ENCODE measurements at places on chromosomes 5 and 9.

DNA sequence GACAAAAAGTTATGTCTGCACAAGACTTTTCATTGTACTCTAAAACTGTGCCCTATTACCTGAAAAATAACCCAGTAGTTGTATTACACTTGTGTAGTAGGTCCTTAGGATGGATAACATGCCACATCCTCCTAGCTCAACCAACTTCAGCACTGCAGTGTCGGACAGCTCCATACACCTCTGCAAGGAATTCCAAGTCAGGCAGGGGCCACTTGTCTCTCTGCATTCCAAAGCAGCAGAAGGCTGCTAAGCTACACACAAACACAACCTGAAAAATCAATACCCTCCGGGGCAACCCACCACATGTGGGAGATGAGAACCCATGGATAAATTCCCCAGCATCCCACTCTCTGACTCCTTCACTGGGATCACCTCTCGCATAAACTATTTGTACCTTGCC, 50.2 kb downstream of the MED10 start:
- peak; percentile 62 for DNase-seq

DNA sequence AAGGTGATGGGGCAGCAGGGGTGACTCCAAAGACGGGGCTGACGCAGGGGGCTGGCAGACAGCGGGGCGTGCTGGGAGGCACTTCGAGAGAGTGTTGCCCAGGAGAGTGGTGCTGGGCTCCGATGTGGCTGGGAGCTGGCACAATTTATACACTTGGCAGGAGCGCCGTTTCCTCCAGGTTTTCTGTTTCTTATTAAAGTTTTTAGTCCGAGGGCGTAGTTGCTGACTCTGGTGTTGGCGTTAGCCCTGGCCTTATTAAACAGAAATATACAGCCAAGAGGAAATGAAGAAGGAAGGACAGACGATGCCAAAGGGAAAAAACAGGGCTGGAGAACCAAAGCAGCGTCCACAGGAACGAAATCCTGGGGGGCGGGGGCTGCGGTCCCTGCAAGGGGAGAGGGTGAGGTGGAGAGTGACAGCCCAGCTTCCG, 139.6 kb upstream of the PHYKPL start:
- no peak for DNase-seq

DNA sequence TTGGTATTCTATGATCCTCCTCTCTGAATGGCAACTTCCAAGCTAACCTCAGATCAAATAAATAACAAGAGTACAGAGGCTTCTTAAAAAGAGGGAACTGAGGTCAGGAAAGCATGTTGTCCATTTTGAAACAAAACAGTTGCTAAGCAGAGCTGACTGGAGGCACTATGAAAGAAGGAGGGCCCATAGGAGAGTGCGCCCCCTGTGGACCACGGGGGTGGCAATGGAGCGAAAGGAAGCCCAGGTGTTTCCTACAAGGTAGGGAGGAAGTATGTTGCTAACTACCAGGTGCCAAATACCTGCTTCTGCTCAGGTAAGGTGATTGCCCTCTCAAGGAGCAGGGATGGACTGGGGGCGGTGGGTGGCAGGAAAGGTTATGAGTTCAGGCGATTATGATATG, 101.8 kb upstream of the MAST4 start:
- DNase-seq: no peak

DNA sequence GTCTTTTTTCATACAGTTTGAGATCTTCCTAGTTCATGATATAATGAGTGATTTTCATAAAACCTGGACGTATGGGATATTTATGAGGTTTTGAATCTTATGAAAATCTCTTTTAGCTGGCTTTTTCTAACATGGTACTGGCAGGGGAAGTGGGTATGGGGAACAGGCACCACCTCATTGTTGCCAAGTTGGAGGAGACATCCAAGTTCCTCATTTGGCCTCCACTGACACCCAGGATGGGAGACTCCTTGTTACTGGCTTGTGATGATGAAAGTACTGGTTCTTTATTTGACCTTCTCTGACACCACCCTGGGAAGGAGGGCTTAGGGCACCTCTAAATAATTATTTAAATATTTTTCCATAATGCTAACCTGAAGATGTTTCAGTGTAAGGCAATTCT, 4.0 kb upstream of the TNPO1 start:
- DNase-seq: no peak

DNA sequence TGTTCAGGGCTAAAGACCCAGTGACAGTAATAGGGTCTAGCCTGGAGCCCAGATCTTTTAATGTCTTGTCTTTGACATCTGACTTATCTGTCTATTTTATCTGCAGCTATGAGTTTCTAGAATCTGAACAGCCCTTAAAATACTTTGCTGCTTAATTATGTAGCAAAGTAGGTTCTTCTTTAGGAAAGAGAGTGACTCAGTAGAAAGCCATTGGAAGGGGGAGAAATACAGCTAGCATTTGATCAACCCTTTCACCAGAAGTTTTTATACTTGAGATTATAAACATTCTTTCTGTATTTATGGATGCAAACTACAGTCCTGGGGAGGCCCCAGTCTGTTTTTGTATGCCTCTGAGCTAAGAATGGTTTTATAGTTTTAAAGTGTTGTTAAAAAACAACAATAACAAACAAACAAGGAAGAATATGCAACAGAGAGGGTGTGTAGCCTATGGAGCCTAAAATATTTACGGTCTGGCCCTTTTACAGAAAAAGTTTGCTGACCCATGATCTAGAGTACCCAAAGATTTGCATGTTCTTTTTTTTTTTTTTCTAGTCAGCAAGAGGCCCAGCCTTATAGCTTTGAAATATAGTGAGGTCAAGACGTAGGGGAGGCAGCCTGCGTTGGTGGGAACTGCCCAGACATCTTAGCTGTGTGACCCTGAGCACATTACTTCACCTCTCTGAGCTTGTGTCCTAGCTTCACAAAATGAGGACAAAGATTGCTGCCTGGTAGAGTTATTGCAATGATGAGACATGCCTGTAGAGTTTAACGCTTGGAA, 9.7 kb downstream of the GSN start:
- DNase-seq: no peak

GRCh38 chr9:4967523-4967922, 17.5 kb upstream of the JAK2 start:
- no peak for DNase-seq

All from RKO (cell line).